Posterior vena cava (tissue), 2 donors: ENCODE measurements at places on chromosomes 13 and 19. TPM values are rescaled to one million over a fixed set of nuclear protein-coding genes. Genes with fewer than 3 reads are reported as not detected.

The CALR gene
- 855 TPM for total RNA-seq

The AZU1 gene
- total RNA-seq, result 0.29 TPM

The DACT3 gene
- 122 TPM for total RNA-seq

The DIAPH3 gene
- total RNA-seq, result 0.83 TPM

The TTC9B gene
- total RNA-seq, result not detected

The ATP8A2 gene
- 0.60 TPM for total RNA-seq

The HNRNPUL1 gene
- total RNA-seq, result 157 TPM

The LMTK3 gene
- total RNA-seq, result 0.19 TPM

The MIR17HG gene
- total RNA-seq, result 2.6 TPM

The NLRP9 gene
- not detected for total RNA-seq

DNA sequence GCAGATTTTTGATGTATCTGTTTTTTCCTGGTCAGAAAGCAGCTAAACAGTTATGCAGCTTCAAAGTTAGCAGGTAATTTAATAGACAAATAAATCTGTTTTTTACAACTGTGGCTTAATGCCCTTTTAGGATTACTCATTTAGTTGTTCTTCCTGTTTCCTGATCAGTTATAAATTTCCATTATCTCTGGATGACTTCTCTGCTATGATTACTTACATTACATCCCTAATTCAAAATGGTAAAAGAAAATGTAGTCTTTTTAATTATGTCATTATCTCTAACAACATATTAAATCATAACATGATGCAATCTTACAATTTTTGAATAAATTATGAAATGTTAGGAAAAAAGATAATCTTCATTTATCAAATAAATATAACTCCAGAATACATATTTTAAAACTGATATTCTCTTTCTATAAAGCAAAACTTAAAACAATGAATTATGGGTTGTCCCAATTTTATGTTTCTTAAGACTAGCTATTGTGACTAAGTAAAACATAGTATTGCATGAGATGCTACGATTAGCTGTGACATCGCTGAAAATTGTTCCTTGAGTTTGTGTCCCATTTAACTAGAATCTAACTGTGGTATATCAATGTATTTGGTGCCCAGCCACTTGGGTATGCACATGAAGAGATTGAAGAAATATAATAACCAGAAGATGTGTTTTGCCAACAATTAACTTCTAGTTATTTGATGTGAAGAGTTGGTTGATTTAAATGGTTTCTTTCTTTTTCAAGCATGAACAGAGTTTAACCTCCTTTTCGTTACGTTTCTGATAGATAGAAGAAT is 605.3 kb upstream of the SPRY2 start:
- DNase-seq, result no peak

- no peak for DNase-seq
These were observed 36.6 kb upstream of the ZSCAN5A start for GRCh38 chr19:56351208-56351607.

- no peak for DNase-seq
These were observed 132.7 kb downstream of the ZDHHC20 start for GRCh38 chr13:21326155-21327031.

DNA sequence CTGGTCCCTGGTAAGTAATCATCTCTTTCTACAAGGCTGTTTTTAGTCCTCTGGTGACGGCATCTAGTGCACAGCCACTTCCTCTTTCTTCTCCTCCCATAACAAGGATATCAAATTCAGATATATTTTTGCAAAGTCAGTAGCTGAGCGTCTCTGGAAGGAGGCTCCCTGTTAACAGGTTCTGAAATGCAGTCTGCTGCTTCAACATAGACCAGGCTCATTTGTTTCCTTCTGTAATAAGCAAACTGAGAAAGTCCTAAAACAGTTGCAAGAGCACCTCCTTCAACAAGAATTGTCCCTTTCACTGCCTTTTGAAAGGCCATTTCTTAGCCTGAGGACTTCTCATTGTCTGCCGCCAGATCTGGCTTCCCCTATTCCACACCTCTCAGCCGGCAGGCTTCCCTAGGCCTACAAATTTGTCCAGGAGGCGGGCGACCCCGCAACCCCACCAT is 7.4 kb upstream of the ZSCAN5A start:
- no peak for DNase-seq

- no peak for DNase-seq
These were observed 10.6 kb downstream of the PIAS4 start for GRCh38 chr19:4018140-4018613.

- DNase-seq, result no peak
These were observed 88.6 kb upstream of the MBNL2 start for GRCh38 chr13:97133554-97133953.

GRCh38 chr13:37067874-37068273 is 8.4 kb upstream of the SUPT20H start:
- no peak for DNase-seq

GRCh38 chr13:25069911-25070310 is 26.0 kb upstream of the PABPC3 start:
- DNase-seq, result no peak

- DNase-seq, result no peak
These were observed 260.9 kb downstream of the MTUS2 start for GRCh38 chr13:29081036-29081435.

- DNase-seq, result no peak
These were observed 617 bp downstream of the SKA3 start for GRCh38 chr13:21175656-21176214.
